Astrocyte of the spinal cord (primary cell): ENCODE measurements at places on chromosomes 2 and 18.

GRCh38 chr2:64168756-64169155 is 24.5 kb upstream of the PELI1 start:
- no peak for DNase-seq

- DNase-seq = peak; percentile 65
Measured at GRCh38 chr2:203682688-203683130, 23.7 kb upstream of the CD28 start.

DNA sequence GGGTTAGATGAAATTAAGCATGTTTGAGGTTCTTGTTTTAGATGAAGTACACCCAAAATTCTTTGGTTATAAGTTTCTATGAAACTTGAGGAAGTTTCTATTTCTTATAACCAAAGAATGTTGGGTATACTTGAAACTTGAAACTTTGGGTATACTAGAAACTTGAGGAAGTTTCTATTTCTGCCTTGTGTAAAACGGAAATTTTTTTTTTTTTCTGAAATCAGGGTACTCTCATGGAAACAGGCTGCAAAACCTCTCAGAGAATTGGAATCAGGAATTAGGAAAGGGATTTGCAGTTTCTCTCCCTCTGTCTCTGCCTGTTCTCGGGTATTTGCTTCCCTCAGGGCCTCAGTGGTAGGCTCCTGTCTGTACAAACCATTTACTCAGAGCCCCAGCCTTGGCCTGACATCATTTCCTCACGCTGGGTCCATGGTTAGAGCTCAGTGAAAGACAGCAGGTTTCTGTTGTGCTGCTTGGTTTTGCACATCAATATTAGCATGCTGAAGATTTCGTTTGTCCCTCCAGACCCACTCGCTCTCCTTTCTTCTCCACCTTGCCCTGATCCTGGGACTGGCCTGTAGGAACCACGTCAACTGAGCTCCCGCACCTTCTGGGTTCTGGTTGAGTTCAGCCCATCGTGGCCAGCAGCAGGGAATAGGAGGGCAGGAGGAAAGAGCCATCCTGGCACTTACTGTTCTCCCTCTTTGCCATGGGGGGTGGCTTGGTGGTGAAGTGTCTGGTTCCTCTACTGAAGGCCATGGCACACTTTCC is 106.4 kb downstream of the POLR1A start:
- peak; percentile 78 for DNase-seq

DNA sequence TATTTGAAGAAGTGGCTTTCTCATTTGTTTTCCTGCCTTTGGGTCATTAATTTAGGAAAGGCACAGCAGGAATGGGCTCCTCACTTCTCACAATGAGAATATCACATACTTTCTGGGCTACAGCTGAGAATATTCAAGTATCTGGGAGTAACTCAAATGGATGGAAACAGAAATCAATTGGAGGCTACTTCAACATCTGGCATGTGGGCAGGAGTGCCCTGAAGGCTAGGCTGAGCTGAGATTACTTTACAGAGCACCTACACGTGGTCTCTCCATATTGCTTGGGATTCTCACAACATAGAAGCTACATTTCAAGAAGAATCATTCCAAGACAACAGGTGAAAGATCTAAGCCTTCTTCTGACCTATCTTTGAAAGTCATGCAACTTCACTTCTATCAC is 325.4 kb downstream of the PID1 start:
- DNase-seq = no peak
